ENCODE measurements at places on chromosomes 1 and 21.

- DNase-seq: no peak
Observed at GRCh38 chr1:27906759-27907158, 28.0 kb upstream of the SMPDL3B start.

DNA sequence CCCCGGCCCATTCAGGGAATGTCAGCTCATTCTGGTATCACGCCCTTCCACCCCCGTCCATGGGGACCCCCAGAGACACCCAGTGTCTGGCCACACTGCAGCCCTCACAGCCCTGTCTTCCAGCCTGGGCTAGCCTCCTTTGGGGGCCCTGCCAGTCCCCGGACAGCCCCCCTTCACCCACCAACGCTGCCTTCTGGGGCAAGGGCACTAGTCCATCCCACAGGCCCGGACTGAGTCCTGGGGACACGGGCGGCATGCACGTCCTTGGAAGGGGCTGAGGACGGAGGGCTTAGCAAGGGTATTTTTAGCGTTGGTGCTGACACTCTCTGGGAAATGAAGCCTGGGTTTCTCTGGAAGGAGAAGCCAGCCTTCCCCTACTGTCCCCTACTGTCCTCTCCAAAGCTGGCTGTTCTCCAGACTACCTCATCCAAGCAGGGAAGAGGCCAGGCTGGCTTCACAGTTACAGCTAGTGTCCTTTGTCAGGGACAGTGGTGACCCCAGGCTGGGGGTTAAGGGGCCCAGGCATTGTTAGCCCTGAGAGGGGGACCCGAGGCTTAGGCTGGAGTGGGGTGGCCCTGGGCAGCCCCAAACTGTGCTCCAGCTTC, 39.5 kb downstream of the COQ8A start:
- no peak for DNase-seq

GRCh38 chr1:109392037-109392787, 5.5 kb downstream of the SORT1 start:
- no peak for DNase-seq

DNA sequence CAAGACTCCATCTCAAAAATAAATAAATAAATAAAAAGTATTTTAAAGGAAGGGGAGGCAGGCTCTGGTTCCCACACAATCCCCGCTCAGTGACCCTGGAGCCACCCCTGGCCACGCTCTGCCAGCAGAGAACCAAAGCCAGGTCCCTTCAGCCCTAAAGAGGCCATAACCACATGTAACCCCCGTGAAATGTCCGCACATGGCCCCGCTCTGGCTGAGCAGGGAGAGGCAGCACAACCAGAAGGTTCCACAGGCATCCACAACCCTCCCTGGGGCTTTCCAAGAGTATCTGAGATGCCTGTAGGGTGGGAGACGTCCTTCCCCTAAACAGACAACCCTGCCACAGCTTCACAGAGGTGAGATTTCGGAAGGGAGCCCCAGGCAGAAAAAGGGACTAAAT, 1.4 kb upstream of the ARF1 start:
- DNase-seq: no peak

GRCh38 chr1:105700723-105701122, 1355.8 kb upstream of the PRMT6 start:
- DNase-seq: no peak

DNA sequence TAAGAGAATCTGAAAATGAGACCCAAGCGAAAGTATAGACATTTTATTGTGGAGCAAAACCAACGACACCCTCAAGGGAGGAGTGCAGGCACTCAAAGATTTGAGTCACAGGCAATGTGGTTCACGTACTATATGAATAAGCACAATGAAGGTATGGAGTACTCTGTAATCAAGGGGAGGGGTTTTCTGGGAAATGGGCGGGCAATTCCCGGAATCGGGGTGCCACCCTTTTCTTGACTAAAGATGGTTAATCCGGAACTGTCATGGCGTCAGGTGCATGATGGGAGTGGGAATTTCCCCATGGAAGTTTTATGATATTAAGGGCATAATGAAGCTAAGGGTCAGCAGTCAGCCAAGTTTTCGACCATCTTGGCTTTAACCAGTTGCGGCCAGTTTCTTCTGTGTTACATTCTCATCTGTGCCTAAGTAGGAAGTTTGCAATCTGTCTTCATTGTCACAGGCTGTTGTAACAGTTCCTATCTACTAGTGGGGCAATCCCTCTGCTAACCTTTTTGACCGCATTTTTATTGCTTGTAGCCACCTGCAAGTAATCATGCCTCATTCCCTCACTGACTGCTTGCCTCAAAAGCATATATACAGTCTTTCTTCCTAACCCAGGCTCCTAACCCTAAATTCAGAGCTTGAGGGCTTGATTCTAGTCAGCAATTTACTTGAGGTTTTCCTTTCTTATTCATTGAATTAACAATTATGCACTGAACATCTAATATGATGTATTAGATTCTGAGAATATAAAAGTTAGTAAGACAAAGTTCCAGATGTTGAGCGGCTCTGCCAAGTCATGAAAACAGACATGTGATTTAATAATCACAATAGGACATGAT, 775 bp upstream of the AIM2 start:
- peak; percentile 23 for DNase-seq

GRCh38 chr1:186780076-186780475, 48.7 kb upstream of the PLA2G4A start:
- no peak for DNase-seq

DNA sequence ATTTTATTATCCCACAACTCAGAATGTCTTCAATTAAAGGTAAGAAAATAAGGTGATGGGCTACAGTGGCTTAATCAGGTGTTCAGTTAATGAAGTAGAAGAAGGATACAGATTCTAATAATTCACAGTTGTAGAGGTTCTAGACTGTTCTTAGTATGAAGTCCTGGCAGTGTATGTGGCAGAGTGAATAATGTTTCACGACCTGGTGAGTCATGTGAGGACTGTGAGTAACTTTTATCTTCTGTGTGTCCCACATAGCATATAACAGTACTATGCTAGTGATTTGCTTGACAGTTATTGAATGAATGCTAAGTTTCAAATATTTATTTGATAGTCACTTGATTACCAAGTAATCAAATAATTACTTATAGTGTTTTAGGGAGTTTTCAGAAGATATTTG, 20.0 kb downstream of the SLC16A4 start:
- peak; percentile 50 for DNase-seq

DNA sequence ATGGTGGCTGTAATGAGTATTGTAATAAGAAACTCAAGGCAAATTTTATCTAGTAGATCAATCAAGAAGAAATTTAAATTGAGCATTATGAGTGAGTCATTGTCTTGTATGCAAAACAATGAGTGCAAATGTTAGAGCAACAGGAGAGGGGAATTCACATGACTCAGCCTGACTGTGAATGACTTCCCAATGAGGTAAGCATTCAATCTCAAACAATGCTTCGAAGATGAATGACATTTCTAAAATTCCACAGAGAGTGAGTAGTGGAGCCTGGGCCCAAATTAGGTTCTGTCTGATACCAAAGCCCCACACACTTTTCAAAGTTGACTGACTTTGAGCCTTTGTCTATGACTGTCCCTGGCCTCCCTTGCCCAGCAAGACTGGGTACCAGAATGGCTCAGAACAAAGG, 738.0 kb downstream of the PTPRU start:
- DNase-seq: peak; percentile 79
